Stimulated activated CD8-positive, alpha-beta memory T cell treated with anti-CD3 and anti-CD28 coated beads, Interleukin-2, amount 100 ng/mL, for 1 hour (primary cell): ENCODE measurements at places on chromosomes 5 and 9.

GRCh38 chr9:37026113-37026930 lies 7.7 kb downstream of the PAX5 start:
- DNase-seq, result no peak

GRCh38 chr5:891837-892393 lies 686 bp downstream of the BRD9 start:
- DNase-seq, result no peak

- no peak for DNase-seq
Observed at GRCh38 chr9:136889858-136890257, 3.5 kb downstream of the TRAF2 start.

DNA sequence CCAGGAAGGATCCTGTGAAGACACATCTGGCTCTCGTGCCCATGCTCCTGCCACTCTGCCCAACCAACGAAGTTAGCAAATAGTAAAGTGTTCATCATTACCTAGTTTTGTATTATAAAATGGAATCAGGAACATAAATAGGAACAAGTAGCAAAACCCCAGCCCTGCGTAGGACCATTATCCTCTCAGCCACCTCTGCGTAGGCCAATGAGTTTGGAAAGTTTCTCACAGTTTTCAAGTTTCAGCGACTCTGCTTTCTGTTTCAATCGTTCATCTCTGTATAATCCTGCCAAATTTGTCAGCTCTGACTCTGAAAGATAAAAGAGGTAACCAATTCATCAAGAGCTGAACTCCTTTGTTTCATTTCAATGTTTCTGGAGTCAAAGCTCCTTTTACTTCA lies 10.1 kb upstream of the SPATA24 start:
- DNase-seq, result no peak

GRCh38 chr5:153515301-153515700 lies 24.8 kb downstream of the GRIA1 start:
- no peak for DNase-seq

GRCh38 chr5:14204785-14205321 lies 61.7 kb downstream of the TRIO start:
- no peak for DNase-seq

GRCh38 chr5:80755626-80756025 lies 100.8 kb upstream of the DHFR start:
- DNase-seq, result no peak

- no peak for DNase-seq
Observed at GRCh38 chr9:69888856-69889585, 68.4 kb downstream of the CFAP95 start.

GRCh38 chr5:166979307-166979895 lies 1312.0 kb upstream of the WWC1 start:
- no peak for DNase-seq

- DNase-seq, result no peak
Observed at GRCh38 chr5:103393101-103393754, 134.7 kb downstream of the MACIR start.

DNA sequence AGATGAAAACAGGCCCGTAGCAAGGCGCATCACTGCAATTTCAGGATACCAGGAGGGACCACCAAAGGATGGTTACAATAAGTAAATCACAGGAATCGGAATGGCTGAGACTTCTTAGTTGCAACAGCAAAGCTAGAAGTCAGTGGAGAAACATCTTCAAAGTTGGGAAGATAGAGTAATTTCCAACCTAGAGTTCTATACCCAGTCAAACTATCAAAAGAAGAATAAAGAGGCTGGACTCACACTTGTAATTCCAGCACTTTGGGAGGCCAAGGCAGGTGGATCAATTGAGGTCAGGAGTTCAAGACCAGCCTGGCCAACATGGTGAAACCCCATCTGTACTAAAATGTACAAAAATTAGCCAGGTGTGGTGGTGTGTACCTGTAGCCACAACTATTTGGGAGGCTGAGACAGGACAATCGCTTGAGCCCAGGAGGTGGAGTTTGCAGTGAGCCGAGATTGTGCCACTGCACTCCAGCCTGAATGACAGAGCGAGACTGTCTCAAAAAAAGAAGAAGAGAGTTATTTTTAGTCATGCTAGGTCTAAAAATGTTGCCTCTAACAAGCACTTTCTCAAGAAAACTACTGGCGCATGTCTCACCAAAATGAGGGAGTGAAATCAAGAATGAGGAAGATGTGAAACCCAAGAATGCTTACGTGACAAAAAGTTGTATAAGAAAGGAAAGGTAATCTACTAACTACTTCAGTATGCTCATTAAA lies 267.7 kb downstream of the DENND1A start:
- no peak for DNase-seq

DNA sequence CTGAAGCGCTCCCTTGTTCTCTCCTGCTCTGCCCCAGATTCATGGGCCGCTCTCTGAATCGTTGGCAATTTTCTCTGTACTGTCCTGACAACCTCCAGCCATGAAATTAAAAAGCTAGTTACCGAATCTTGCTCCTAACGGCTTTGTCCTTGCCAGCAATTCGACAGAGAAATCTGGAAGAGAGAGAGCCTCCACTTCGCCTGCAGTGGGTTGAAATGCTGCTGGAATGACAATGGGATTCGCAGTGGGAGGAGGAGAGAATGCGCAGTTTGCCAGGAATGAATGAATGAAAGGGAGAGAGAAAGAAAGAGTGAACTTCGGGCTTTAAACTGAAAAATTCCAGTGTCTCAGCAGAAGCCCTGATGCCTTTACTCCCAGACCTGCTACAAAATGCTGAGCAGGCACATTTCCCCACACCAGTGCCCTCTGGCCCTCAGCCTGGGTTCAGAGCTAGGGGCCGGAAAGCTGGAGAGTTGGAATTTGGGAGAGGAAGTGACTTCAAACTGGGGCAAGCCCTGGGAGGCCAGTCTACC lies 11.5 kb upstream of the BOD1 start:
- DNase-seq, result no peak

GRCh38 chr9:113624721-113625120 lies 161.2 kb downstream of the RGS3 start:
- no peak for DNase-seq

DNA sequence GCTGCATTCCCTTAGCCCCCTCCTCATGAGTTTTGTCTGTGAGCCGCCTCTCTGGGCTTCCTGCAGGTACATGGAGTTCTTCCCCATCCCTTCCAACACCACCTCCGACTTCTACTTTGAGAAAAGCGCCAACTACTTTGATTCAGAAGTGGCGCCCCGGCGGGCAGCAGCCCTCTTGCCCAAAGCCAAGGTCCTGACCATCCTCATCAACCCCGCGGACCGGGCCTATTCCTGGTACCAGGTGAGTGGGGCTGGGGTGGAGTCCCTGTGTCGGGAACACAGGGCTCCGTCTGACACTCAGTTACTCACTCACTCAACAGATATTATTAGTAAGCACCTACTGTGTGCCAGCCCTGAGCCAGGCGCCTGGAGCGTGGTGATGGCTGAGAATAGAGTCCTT lies 37.3 kb downstream of the NDST1 start:
- DNase-seq, result no peak

GRCh38 chr5:90440644-90441043 lies 31.1 kb upstream of the CETN3 start:
- DNase-seq, result no peak

- DNase-seq, result no peak
Observed at GRCh38 chr5:176912115-176912514, 13.0 kb upstream of the HK3 start.

DNA sequence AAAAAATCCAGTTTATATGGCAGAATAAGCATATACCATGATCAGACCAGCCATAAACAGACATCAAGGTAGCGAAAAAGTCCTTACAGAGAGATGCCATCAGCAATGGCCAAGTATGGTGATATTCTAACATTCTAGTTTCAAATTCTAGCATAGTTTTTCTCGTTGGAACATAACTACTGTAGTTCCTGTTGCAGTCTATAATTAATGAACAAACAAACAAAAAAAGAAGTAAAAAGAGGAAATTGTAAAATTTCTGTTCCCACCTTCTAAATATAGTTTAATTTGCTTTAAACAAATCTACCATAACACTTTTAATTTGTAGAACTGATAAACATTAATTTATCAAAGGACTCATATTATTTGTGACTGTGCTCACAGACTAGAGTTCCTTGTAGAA lies 9.9 kb upstream of the CD180 start:
- DNase-seq, result no peak

GRCh38 chr9:89935801-89936200 lies 331.0 kb downstream of the GADD45G start:
- no peak for DNase-seq

DNA sequence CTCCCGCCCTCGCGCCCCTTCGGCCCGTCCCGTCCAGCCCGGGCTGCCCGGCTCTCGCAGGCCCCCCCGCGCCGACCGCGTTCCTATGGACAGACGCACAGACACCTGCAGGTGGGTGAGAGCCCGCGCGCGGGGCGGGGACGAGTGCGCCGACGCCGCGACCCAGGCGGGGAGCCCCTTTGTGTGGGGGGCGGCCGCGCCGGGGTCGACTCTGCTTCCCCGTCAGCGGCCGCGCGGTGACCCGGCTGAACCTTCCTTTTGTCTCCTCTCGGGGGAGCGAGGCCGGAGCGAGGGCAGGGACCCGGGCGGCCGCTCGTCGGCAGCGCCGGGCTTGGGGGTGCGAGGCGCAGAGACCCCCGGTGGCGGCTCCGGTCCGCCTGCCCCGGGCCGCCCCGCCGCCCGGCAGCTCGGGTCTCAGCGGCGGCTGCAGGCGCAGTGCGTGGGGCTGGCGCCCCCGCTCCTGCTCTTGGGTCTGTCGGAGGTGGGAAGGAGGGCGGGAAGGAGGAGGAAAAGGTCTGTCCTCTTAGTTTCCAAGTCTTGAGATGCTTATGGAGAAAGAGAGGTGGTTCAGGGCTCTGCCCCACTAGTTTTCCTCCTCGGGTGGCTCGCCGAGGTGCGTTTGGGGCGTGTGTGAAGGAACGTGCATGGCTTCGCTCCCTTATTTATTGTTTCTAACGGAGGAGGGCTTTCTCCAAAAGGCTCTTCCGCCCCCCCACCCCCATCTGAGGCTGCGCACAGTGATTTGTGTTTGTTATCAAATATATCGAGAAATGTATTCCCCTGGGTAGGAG lies 576 bp downstream of the KIAA1958 start:
- DNase-seq, result peak; percentile 28

DNA sequence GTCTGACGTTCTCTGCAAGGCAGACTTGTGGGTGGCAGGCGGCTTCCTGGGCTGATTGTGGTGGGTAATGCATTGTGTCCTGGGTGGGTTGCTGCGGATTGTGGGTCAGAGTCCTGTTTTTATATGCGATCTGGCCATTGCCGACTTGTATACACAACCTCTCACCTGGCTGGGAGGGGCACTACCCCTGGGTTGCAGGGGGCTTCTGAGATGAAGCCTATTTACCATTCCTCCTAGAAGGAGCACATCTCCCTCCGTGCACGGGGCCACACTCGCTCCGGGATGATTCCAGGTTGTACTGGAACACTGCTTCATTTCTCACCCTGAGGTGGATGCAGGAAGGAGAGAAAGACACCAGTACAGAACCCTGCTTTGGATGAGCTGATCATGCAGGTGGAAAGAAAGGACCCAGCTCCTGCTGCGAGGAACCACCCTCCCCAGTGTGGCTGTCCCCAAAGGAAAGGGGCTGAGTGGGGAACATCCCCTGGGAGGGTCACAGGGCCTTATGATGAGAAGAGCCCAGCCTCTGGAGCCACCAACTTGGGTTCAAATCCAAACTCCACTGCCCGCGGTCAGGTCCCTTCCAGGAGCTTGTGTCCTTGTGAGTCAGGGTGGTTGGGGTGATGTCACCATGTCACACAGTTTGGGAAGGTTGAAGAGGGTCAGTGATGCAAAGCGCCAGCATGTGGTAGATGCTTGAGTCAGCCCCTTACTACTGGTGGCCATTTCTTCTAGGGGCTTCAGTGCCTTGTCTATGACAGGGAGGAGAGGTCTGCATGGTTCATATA lies 151.8 kb upstream of the COL5A1 start:
- no peak for DNase-seq

DNA sequence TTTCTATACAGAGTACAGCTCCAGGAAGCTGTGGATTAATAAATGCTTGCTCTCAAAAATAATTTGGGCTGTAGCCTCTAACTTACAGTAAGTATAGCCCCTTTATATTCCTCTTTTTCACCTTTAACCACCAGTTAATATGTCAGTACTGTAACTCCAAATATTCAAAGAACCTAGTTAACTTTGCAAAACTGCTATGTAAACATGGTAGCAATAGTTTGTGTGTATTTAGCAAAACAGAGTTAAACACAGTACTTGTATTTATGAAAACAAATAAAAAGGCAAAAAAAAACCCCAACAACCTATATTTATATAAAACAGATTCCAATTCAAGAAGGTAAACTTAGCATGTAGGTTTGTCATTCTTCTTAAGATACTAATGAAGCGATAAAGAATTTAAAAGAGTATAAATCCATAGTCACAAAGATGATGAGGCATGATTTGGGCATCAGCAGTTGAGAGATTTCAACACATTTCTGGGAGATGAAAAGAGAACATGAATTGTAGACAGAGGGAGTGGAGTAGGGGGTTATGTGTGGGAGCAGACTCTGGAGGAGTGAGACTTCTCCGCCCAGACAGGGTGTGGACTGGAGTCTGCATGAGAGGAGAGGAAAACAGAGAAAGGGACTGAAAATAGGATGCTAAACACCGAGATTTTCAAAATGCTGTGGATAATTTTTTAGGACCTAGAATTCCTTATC lies 47.0 kb upstream of the F2RL1 start:
- no peak for DNase-seq

GRCh38 chr5:4643190-4643589 lies 496.9 kb upstream of the ADAMTS16 start:
- no peak for DNase-seq

DNA sequence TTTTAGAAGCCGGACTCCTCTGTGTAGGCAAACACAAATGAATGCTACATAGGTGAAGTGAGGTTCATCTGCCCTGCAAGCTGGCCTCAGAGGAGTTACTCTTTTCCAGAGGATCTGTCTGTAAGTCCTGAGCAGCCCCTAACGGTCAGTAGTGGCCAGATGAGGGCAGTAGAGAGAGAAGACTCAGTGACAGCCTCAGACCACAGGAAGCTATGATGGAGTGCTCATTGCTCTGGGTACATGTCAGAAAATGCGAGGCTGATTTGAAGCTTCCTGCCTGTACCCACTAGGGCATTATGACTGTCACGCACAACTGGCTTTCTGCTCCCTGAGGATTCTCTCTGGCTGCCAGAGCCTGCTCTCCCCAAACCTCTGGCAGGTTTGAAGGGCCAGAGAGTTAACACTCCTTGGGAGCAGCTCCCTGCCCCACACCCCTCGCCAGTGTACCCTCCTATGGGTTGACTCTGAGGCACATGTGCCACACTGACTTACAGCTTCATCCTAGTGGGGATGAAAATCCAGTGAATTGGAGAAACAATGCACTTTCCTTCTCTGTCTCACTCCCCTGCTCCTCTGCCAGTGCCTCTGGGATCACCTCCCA lies 141.5 kb downstream of the GABRG2 start:
- no peak for DNase-seq

DNA sequence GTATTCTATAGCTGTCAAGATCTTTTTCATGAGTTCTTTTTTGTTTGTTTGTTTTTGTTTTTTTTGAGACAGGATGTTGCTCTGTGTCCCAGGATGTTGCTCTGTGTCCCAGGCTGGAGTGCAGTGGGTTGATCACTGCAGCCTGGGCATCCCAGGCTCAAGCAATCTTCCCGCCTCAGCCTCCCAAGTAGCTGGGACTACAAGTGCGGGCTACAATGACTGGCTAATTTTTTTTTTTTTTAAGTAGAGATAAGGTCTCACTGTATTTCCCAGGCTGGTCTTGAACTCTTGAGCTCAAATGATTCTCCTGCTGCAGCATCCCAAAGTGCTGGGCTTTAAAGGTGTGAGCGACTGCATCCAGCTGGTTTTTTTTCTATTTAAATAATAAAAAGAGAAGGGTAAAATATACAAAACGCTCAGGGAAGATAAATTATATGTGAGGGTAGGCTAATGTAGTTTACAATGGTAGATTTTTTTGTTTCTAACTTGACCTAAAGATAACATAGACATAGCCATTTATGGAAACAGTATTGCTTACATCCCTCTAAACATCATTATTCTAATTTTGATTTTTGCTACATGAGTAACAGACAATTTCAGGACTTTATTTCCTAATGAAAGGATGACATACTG lies 21.9 kb downstream of the ERBIN start:
- DNase-seq, result no peak
